SJCRH30 (cell line): ENCODE measurements at places on chromosomes 16 and 17.

DNA sequence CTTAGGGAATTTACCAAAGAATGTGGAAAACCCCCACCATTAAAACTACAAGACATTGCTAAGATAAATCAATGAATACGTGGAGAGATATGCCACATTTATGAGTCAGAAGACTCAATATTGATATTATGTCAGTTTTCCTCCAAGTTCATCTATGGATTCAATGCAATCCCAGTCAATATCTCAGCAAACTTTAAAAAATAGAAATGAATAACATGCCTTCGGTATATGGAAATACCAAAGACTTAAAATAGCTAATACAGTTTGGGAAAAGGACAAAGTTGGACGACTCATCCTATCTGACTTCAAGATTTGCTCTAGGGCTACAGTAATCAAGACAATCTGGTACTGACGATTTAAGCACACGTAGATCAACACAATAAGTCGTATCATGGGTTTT is 31.2 kb downstream of the PIK3R5 start:
- no peak overlapping the region for H3K4me3 ChIP-seq
- H3K36me3 ChIP-seq = no peaks in the 10 kb centered on the region
- no peaks in the 10 kb centered on the region for H3K27me3 ChIP-seq
- no peaks in the 10 kb centered on the region for H3K4me1 ChIP-seq
- no peak overlapping the region for H3K27ac ChIP-seq

DNA sequence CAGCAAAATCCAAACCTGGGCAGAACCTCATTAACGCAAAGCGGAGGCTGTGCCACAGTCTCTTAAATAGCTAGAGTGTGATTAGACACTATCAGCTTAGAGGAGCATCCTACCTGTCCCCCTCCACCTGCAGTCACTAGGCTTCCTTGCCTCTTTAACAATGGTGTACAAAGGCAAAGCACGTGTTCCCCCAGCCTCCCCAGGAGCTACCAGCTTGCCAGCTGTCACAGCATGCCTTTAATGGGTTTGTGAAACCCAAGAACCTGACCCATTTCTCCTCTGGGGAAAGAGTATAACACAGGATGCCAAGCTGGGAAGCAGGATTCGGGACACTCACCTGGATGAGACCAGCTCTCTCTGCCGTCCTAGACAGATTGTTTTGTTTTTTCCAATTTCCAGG is 37.2 kb upstream of the TBX2 start:
- H3K36me3 ChIP-seq = no peaks in the 10 kb centered on the region
- no peak overlapping the region for H3K4me3 ChIP-seq
- no peak for DNase-seq

- no peak for DNase-seq
- H3K36me3 ChIP-seq = no peaks in the 10 kb centered on the region
- no peaks in the 10 kb centered on the region for H3K27me3 ChIP-seq
- no peak overlapping the region for H3K4me3 ChIP-seq
- no peaks in the 10 kb centered on the region for H3K4me1 ChIP-seq
These were observed 18.0 kb downstream of the C17orf75 start for GRCh38 chr17:32323811-32324491.

GRCh38 chr16:84833144-84833500 is 13.3 kb downstream of the CRISPLD2 start:
- no peaks in the 10 kb centered on the region for H3K4me1 ChIP-seq
- H3K4me3 ChIP-seq = no peak overlapping the region
- H3K27ac ChIP-seq = no peak overlapping the region
- H3K27me3 ChIP-seq = no peaks in the 10 kb centered on the region
- no peaks in the 10 kb centered on the region for H3K36me3 ChIP-seq

DNA sequence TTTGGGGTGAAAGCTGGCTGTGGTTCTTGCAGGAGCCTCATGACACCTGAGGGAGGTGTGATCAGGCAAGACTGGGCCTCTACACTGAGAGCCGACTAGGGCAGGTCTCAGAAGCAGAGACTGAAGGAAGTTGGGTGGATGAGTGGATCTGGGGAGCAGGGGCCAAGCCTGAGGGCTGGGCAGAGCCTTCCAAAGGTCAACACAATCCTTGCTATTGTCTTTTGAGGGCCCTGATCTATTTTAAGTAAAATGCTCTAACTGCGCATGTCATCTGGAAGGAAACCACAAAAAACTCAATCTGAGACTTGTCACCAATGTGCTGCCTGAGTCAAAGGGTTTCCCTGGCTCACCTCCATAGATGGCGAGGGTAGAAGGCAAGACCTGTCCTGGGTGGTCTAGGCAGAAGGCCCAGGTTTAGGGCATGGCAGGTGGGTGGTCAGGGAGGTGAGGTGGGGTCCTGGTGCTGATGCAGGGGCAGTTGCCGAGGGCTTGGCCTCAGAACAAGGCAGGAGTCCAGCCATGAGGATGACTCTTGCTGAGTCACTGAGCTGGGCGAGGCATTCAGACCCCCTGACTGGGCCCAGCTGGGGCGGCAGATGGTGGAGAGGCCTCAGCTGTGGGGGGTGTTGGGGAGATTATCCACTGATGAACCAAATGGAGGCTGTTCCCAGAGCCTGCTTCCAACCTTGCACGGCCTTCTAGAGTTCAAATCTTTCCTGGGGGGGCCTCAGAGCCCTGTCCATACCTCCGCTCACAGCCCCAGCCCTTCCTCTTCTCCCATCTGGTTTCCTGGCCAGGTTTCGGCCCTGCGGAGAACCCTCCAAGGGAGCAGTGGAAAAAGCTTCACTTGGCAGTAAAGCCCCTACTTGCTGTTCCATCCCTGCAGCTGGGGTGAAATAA is 5.1 kb downstream of the MVP start:
- H3K27me3 ChIP-seq = no peaks in the 10 kb centered on the region
- peaks cover 25% of the 10 kb centered on the region for H3K4me1 ChIP-seq
- H3K4me3 ChIP-seq = no peak overlapping the region
- peak; percentile 51 for DNase-seq
- H3K36me3 ChIP-seq = no peaks in the 10 kb centered on the region

- no peaks in the 10 kb centered on the region for H3K27me3 ChIP-seq
- no peak for DNase-seq
- H3K4me1 ChIP-seq = no peaks in the 10 kb centered on the region
- no peak overlapping the region for H3K27ac ChIP-seq
- H3K36me3 ChIP-seq = no peaks in the 10 kb centered on the region
- no peak overlapping the region for H3K4me3 ChIP-seq
These were observed 221.4 kb downstream of the KATNIP start for GRCh38 chr16:27771201-27771910.

- H3K4me1 ChIP-seq = no peaks in the 10 kb centered on the region
- H3K4me3 ChIP-seq = no peak overlapping the region
- no peaks in the 10 kb centered on the region; the same call in 1 of the 2 replicates for H3K27me3 ChIP-seq
These were observed 46.3 kb downstream of the RMI2 start for GRCh38 chr16:11391576-11391975.

GRCh38 chr16:81632392-81633146 is 146.5 kb upstream of the PLCG2 start:
- no peak overlapping the region for H3K4me3 ChIP-seq
- DNase-seq = no peak
- peaks cover 59% of the 10 kb centered on the region for H3K4me1 ChIP-seq
- H3K27me3 ChIP-seq = no peaks in the 10 kb centered on the region
- no peaks in the 10 kb centered on the region for H3K36me3 ChIP-seq

DNA sequence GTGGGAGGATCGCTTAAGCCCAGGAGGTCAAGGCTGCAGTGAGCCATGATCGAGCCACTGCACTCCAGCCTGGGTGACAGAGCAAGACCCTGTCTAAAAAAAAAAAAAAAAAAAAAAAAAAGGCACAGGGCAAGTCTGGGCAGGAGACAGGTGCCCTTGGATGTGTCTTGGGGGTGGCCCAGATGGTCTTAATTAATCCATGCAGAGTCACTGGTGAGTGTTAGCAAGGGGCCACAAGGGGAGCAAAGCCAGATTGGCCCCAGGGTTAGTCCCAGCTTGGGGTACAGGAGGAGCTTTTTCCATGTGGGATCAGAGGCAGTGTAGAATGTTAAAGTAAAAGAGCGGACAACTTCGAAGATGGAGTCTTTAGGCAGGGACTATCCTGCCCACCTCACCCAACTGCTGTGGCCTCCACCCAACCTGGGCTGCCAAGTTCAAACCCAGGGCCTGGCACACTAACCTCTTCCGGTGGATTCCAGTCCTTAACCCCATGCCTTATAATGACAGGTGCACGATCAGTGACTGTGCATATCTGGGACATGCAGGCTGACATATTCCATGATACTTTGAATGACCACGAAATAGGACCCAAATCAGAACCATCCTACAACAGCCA is 32.2 kb upstream of the MFSD6L start:
- H3K4me1 ChIP-seq = no peaks in the 10 kb centered on the region
- H3K36me3 ChIP-seq = no peaks in the 10 kb centered on the region
- DNase-seq = no peak

- no peak overlapping the region for H3K27ac ChIP-seq
- no peaks in the 10 kb centered on the region for H3K4me1 ChIP-seq
- H3K27me3 ChIP-seq = no peaks in the 10 kb centered on the region
- H3K36me3 ChIP-seq = no peaks in the 10 kb centered on the region
These were observed 9.4 kb upstream of the ELAC2 start for GRCh38 chr17:13027246-13027645.

- no peaks in the 10 kb centered on the region for H3K36me3 ChIP-seq
- H3K27ac ChIP-seq = no peak overlapping the region
- H3K4me3 ChIP-seq = no peak overlapping the region
- no peaks in the 10 kb centered on the region for H3K4me1 ChIP-seq
- H3K27me3 ChIP-seq = no peaks in the 10 kb centered on the region
These were observed 166.3 kb downstream of the MSI2 start for GRCh38 chr17:57422574-57423164.

DNA sequence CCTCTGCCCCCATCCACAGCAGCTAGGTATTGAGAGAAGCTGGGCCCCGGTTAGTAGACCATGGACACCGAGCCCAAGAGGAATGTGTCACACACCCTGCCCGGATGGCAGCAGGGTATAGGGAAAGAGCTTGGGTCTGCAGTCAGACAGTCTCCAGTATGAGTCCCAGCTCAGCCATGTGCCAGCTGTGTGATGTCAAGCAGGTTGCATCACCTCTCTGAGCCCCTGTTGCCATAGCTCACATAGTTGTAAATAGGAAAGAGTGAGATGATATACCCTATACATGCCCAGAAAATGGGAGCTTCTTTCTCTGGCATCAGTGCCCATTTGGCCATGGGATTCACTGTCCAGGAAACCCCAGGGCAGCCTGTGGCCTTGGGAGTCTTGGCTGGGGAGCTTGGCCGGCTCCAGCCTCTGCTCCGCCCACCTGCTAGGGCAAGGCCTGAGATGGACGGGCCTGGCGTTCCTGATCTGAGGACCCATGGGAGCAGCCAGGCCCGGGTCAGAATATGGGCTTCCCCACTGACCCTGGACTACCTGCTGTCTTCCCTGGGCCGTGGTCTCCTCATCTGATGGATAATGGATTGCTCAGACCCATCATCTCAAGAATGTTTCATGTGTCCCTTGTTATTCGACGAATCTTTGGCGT is 13.2 kb downstream of the CD300LG start:
- 0 out of 2 replicates have a peak, but pooled peaks cover 3% of the 10 kb centered on the region for H3K4me1 ChIP-seq
- no peak for DNase-seq

- no peaks in the 10 kb centered on the region for H3K4me1 ChIP-seq
- H3K36me3 ChIP-seq = no peaks in the 10 kb centered on the region; the same call in 1 of the 2 replicates
- no peak for DNase-seq
- no peak overlapping the region for H3K4me3 ChIP-seq
These were observed 107.8 kb downstream of the MSI2 start for GRCh38 chr17:57363998-57364643.

DNA sequence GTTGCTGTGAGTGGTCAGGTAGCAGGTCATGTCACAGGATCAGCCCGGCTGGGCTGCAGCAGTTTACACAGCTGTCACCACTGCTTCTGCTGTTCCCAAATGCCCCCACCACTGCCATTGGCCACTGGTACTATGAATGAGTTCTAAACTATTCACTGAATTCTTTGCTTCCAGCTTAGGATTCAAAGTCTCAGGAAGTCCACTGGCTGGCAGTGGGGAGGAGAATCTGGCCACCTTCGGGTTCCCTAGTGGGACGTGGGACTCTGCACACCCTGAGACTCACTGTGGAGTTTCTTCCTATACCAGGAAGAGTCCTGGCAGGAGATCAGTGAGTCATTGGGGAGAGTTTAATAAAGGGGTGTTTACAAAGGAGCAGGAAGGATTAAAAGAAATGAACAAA is 6.9 kb downstream of the MT1X start:
- peak; percentile 82 for DNase-seq
- no peaks in the 10 kb centered on the region for H3K27me3 ChIP-seq
- peak overlapping the region; percentile 18 for H3K27ac ChIP-seq
- H3K4me3 ChIP-seq = no peak overlapping the region
- peaks cover 16% of the 10 kb centered on the region for H3K4me1 ChIP-seq

DNA sequence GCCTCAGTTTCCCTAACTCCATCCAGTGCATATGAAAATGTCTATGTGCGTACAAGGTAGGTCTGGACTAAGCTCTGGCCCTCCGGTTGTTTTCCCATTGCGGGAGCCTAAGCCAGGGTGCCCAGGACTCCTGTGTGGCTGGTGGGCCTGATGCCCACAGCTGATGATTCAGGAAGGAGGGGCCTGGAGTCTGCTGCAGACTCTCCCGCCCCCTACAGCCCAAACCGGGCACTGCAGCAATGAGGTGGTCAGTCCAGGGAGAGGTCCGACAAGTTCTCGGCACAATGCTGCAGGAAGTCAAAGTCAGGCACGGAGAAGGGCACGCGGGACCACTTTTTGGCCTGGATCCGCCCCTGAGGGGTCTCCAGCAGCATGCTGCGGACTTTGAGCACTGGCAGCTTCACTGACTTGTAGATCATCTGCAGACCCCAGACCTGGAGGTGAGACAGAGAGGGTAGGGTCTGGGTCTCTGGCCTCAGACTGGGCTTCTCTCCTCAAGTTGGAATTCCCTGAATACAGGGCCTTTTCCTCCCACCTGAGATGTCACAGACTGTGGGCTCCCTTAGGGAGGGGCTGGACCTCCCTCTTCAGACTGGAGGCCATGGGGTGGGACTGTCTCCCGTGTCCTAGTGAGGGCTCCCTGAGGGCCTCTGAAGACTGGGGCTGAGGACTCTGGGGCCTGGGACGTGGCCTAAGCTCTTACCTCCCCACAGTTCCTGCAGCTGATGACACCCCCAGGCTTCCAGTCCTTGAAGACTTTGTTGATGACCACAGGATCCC is 3.4 kb upstream of the ZNF385C start:
- peak; percentile 86 for DNase-seq
- H3K27me3 ChIP-seq = peaks cover 12% of the 10 kb centered on the region
- no peak overlapping the region for H3K27ac ChIP-seq
- no peaks in the 10 kb centered on the region for H3K36me3 ChIP-seq
- H3K4me3 ChIP-seq = no peak overlapping the region
- peaks cover 16% of the 10 kb centered on the region for H3K4me1 ChIP-seq

DNA sequence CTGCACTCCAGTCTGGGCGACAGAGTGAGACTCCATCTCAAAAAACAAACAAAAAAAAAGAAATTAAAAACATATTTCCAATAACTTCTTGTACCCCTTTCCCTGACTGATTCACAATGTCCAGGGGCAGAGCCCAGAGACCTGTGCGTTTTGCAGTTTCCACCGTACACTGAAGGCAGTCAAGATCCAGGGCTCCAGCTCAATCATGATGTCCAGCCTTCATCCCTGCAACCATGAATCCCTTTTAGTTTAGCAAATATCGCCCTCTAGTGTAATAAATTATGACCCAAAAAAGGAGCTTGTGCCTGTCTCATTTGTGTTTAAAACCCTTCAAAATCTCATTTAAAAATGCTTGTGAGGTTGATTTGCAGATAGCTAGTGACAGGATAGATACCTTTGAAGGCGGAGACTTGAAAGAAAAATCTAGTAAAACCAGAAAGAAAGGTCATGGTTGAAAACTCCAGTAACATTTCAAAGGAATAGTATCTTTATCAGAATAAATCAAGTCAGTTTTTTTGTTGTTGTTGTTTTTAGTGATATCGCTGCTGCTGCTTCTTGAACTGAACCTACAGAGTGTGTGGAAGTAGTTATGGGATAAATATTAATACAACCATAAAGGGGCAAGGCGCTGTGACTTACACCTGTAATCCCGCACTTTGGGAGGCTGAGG is 3.7 kb upstream of the ERN1 start:
- DNase-seq = peak; percentile 33
- peaks cover 5% of the 10 kb centered on the region; the same call in 1 of the 2 replicates for H3K4me1 ChIP-seq
- H3K27ac ChIP-seq = no peak overlapping the region
- no peak overlapping the region for H3K4me3 ChIP-seq
- no peaks in the 10 kb centered on the region for H3K27me3 ChIP-seq
